ENCODE measurements at places on chromosomes 4 and X.

DNA sequence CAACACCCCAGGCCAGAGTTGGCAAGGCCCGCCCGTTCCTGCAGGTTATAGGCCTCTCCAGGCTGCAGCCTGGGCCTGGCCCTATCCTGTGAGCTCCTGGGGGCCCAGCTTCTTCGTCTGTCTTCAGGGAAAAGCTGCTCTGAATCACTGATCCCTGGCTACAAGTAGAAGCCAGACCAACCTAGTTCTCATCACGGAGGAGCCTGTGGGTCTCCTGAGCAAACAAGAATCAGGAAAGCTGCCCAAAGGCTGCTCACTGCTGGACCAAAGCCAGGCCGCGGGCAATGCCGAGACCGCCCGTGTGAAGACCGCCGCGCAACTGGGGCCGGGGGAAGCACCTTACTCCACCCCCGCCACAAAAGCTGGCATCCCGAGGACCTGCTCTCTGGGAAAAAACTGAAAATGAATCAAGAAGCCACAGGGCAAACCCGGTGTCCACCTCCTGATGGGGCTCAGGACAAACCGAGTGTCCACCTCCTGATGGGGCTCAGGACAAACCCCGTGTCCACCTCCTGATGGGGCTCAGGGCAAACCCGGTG lies 12.8 kb downstream of the CTBP1 start:
- DNase-seq, result no peak

DNA sequence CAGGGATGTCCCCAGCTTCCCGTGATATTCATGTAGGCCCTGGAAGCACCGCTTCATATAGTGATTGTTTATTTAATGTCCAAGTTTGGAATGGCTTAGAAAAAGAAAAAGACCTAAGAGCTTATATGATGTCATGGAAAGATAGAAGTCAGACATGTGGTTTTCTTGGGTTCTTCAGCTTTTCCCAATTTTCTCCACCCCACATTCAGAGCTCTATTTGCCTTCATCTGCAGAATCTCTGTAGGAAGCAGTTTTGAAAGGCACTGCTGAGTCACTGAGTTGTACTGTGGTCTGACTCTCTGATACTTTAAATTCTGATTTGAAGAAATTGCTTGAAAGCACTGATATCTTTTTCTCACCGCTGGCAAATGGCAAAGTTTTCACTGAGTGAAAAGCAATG lies 120.6 kb upstream of the EDNRA start:
- DNase-seq, result no peak

DNA sequence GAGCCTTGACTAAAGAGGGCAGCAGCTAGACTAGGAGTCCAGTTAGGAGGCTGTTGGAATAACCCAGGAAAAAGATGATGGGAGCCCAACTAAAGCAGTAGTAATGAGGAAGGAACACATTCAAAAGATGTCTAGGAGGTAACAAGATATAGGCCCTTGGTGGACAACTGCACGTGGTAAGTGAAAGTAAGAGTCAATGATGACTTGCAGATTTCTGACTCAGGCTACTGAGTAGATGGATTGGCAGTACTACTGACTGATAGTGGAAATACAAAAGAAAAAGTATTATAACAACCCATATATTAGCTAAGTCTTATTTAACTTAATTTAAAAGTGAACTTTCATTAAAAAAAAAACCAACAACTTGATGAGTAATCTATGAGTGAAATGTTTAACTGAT lies 74.0 kb downstream of the PAK3 start:
- DNase-seq, result no peak

GRCh38 chrX:9522378-9523155 lies 57.7 kb downstream of the TBL1X start:
- no peak for DNase-seq

DNA sequence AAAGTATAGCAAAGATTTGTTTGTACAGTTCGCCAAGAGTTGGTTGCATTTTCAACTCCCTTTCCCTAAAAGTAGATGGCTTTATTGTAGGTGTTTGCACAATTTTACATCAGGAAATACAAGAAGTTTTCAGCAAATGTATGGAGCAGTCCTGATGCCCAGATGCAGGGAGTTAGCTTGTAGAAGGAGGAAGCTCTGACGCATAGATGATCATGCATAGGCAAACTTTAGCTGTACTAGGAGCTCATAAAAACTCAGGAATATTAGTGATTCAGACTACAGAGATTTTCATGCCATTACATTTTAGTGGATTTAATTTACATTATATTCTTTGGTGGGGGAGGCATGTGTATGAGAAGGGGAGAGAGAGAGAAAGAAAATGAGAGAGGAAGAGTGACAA lies 62.9 kb downstream of the TMPRSS11D start:
- DNase-seq, result no peak

GRCh38 chr4:168907119-168907698 lies 102.8 kb downstream of the CBR4 start:
- DNase-seq, result no peak

- no peak for DNase-seq
Measured at GRCh38 chr4:71553605-71554004, 214.8 kb downstream of the SLC4A4 start.

DNA sequence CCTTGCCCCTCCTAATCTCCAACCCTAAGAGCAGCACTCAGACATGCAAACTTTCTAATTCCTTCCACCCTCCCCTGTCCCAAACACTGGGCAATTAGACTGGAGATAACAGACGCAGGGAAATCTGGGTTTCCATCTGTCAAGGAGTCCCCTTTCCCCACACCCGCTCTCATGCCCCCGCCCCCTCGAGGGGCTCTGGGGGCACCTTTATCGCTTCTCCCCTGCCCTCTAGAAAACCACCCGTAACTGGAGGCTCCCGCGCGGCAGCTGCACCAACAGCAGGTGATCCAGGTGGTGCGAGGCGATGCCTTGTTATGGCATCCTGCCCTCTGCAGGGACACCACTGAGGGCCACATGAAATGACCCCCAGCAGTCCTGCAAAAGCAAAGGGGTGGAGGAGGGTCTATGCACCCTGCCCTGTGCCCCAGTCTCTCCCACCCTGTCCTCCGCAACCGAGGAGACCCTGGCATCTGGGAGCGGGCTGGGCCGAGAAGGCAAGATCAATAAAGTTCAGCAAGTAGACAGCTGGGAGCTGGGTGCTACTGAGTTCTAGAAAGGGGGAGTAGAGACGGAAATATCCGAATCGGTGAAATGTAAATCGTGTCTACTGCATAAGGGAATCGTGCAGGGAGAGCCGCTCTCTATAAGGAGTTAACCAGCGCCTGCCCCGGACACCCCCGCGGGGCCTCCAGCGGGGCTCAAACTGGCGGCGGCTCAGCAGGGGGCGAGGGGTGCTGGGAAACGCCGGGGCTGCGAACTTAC lies 1.6 kb downstream of the KCTD8 start:
- no peak for DNase-seq

DNA sequence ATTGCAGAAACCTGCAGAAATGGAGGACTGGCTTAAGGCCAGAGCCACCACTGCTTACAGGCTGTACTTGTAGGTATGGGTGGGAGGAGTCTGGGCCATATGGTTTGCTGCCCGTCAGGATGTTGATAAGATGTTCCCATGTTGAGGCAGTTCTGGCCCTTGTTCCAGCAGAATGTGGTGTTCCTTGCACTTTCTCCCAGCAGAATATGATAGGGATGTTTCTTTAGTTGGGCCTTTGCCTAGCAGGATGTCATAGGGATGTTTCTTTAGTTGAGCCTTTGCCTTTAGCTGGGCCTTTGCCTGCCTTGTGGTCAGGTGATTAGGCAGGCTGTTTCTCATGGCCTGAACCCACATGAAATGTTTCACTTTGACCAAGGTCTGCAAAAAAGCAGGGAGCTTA lies 139.1 kb upstream of the PAQR3 start:
- no peak for DNase-seq

GRCh38 chr4:83019794-83020494 lies 9.3 kb upstream of the LIN54 start:
- no peak for DNase-seq

- peak; percentile 62 for DNase-seq
Measured at GRCh38 chr4:153488006-153488891, 22.1 kb downstream of the TMEM131L start.

GRCh38 chrX:68792083-68792482 lies 36.7 kb upstream of the EFNB1 start:
- peak; percentile 15 for DNase-seq

DNA sequence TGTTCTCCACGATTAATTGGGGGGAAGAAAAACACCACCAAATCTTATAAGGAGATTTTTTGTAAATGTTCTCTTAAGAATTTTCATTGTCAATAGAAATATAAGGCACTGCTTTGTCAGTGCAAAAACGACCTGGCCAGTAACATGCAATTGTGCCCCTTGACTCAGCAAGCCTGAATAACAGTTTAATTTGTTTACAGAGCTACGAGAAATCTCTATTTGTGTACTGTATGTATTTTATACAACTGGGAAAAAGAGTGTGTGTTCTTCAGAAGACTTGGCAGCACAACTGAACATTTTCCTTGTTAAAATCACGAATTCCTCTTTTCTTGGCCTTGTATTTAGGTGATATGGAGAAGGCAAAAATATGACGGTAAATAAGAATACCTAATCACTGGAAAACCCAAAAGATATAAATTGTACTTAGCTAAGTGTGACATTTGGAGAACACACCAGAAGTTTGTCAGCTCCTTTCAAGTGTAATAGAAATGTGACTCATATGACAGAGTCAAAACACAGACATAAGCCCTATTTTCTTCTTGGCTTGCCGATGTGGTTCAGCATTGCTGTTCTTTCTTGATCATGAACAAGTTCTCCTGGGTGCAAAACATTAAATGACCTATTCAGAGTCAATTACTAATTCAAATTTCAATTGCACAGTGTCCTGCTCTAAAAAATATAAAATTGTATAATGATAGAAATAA lies 945.0 kb upstream of the INTU start:
- DNase-seq, result no peak

DNA sequence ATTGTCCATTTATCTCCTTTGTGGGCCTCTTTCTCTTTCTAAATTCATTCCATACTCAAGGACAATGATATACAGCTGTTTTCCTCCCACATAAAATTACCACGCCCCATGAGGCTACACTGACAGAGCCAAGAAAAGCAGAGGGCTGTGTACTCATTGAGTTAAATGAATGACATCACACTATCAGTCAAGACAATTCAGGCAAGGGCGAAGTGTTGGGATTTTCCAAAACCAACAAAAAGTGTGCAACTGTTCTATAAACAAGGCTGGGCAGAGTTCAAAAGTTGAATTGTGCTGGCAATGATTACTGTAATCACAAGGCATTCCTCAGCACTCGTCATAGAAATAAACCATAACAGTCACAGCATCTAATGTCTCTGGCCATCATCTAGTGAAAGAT lies 799.6 kb upstream of the DIAPH2 start:
- DNase-seq, result no peak

- DNase-seq, result no peak
Measured at GRCh38 chr4:56410247-56411062, 23.2 kb upstream of the AASDH start.

GRCh38 chrX:129957241-129958082 lies 25.0 kb upstream of the BCORL1 start:
- peak; percentile 40 for DNase-seq

- DNase-seq, result no peak
Measured at GRCh38 chr4:11106759-11107158, 321.9 kb downstream of the HS3ST1 start.

GRCh38 chr4:100548200-100548560 lies 30.4 kb upstream of the EMCN start:
- no peak for DNase-seq

- no peak for DNase-seq
Measured at GRCh38 chr4:130545596-130545995, 1449.6 kb downstream of the C4orf33 start.

- DNase-seq, result no peak
Measured at GRCh38 chr4:150960818-150961217, 54.3 kb downstream of the LRBA start.

- no peak for DNase-seq
Measured at GRCh38 chrX:17613979-17614588, 123.2 kb upstream of the SCML1 start.

DNA sequence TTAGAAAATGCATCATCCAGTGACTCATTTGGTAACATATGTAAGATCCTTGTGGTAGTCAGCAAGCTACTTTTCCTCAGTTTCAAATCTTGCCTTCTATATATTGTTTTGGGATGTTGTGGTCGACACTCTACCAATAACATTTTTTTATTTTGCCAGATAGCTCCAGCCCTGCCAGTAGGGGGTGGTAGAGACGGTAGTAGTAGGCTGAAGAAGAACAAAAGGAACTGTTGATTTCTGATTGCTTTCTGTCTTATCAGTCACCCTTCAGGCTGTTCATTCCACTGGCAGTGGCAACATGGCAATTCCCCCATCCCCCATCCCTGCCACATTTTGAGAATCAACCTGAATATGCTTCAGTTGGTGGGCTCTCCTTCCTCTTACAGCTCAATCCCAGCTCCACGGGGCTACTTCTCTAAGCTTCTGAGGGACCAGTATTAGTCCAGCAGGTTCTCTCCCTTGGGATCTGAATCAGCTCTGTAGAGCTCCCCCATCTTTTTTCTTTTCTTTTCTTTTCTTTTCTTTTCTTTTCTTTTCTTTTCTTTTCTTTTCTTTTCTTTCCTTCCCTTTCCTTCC lies 171.5 kb upstream of the VEGFC start:
- DNase-seq, result no peak

Data from CD4-positive, alpha-beta T cell (primary cell).